Natural killer cell (primary cell): ENCODE measurements at places on chromosomes 12 and 14.

GRCh38 chr12:55729819-55730818 lies 1.3 kb upstream of the CD63 start:
- peak; percentile 47 for DNase-seq

DNA sequence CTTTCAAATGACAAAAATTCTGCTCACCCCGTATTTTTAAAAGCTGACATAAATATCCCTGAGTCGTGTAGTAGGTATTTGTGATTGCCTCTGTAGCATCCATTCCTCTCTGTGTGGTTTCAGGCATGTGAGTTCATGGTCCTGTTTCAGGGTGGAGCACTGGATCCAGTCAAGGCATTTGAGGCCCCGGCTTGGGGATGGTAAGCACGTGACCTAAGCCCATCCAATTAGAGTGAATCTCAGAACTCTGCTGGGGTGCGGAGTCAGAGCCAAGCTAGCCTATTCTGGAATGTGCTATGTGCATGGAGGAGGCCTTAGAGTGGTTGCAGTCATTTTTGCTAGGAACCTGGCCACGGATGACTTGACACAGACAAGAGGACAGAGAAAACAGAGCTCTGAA lies 4.3 kb upstream of the CSRP2 start:
- DNase-seq, result no peak

- peak; percentile 81 for DNase-seq
Measured at GRCh38 chr14:69818758-69819191, 21.7 kb upstream of the SLC10A1 start.

- DNase-seq, result no peak
Measured at GRCh38 chr14:58428118-58428683, 682 bp downstream of the KIAA0586 start.

GRCh38 chr14:61381553-61381952 lies 60.2 kb downstream of the PRKCH start:
- no peak for DNase-seq

GRCh38 chr14:88612981-88613380 lies 50.1 kb downstream of the ZC3H14 start:
- DNase-seq, result no peak

DNA sequence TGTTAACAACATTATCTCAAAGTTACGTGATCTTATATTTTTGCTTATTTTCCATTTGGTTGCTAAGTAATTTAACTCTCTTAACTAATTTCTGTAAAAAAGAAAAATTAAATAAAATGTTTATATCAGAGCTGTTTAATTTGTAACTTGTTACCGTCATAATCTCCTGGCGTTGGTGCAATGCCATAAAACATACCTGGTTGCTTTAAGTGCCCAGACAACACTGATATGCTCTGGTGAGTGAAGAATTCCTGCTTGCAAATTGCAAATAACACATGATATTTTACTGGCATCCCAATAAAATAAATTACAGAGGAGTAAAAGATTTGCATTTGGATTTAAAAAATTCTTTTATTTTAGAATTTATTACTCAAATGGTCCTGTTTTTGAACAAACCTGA lies 640.1 kb upstream of the MIS18BP1 start:
- DNase-seq, result no peak

DNA sequence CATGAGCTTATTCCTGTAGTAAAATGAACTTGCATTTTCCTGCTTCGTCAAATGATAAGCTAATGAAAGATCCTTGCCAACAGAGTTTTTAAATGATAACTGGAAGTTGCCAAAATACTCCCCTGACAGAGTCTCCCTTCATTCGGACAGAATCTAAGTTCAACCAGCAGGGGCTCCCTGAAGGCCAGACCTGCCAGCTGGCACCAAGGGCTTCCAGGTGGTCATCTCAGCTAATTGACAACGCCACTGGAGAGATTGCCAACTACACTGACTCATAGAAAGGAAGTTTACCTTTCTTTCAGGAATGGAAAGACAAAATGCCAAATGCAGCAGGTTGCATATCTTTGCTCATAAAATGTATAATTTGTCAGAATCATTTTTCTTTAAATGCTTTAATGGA lies 462.8 kb downstream of the GXYLT1 start:
- DNase-seq, result no peak

GRCh38 chr14:50534416-50534815 lies 2.0 kb upstream of the MAP4K5 start:
- no peak for DNase-seq

DNA sequence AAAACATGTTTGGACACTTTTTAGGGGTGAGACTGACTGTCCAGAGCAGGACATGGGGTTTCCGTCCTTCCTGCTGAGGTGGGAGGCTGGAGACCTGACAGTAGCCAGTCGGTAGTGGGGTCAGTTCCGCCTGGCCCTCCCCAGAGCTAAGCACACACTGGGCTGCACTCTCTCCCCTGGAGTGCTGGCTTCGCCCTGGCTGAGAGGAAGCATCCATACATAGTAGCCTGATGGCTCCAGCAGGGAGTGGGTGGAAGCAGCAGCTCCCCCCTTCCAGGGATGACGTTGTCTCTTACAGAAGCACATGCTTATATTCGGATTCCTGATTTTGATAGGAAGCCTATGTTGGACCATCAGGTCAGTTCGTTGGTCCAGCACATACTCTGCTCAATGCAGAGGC lies 40.4 kb downstream of the SFSWAP start:
- DNase-seq, result no peak

DNA sequence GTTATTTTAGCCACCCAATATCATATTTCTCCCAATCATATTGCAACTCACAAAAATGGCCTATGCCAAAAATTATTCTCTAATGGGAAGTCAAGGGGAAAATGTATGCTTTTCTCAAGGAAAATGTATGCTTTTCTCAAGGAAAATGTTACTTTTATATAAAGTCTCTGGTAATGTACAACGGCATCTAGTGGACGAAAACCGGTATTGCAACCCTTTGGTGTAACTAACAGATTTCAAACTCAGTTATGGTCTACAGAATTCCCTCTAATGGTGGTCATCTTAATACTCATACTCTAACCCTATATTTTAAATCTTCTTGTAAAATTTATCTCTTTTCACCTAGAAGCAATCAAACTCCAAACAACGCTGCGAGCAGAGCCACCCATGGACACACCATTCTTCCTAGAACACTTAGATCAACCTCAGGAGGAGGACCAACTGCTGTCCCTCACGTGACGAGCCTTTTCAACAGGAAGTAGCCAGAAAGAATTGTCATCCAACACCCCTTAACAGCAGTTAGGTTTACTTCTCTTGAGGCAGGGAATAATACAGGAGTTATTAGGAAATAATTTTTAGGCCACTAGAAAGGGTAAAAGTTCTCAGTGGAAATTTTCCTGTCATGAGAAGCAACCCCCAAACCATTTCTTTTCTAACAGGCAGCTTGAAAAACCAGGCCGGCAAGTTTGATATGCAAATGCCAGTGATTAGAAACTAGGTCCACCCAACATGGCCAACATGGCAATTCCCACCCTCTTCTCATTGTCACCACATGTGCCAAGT lies 20.1 kb downstream of the APOBEC1 start:
- no peak for DNase-seq

- peak; percentile 94 for DNase-seq
Measured at GRCh38 chr14:91873471-91874415, 6.4 kb upstream of the TC2N start.

- DNase-seq, result peak; percentile 80
Measured at GRCh38 chr12:7108003-7108795, 815 bp downstream of the C1RL start.

DNA sequence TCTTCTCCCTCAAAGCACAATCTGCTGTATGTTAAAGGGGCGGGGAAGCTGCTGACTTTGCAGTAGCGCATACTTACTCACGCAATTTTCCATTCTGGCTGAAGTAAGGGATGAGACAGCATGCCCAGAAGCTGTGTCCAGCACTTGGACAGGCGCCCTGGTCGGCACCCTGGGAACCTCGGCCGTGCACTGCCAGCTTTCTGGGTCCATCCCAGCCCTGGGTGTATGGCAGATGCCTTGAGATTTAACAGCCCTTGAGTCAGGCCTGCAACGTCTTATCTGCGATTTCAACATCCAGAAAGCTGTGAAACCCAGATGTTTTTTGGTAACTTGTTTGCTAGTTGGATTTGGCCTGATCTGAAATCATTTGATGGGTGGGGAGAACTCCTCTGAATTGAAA lies 16.1 kb downstream of the EML1 start:
- DNase-seq, result no peak

DNA sequence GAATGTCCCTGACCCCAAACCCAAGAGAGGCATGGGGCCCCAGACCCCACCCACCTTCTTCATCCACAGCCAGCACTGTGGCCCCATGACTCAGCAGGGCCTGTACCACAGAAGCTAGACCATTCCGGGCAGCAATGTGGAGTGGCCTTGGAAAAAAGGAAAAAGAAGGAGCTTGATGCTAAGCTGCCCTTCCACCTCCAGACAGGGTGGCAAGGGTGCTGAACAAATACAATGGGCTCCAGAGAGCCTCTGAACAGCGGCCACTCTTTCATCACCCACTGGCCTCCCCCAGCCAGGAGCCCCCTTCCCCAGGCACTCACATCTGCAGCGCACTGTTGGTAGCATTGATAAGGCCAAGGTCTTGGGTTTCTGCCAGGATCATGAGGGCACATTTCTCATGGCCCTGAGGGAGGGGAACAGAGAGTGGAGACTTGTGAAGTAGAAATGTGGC lies 13.9 kb downstream of the SLC39A5 start:
- DNase-seq, result no peak

- no peak for DNase-seq
Measured at GRCh38 chr14:71208702-71209357, 301.6 kb downstream of the PCNX1 start.

DNA sequence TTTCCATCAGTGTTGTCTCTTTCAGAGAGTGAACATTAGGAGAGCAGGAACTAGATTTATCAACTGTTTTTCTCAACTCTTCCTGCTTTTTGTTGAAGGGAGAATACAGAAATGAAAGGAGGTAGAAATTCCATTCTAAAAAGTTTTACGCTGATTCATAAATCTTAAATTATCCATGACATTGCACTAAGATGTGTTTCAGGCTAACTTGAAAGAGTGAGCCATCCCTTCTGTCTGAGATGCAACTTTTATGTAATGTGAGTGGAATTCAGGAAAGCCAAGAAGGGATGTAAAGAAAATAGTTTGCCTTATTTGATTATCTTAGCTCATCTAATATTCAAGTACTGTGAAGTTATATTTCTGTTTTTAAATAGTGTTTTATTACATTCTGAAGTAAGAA lies 349.5 kb upstream of the RGS6 start:
- DNase-seq, result no peak

- no peak for DNase-seq
Measured at GRCh38 chr12:121170151-121170550, 37.5 kb downstream of the P2RX7 start.

- DNase-seq, result no peak
Measured at GRCh38 chr12:46459111-46459510, 86.5 kb upstream of the SLC38A2 start.

GRCh38 chr12:118513611-118514010 lies 137.3 kb downstream of the SUDS3 start:
- DNase-seq, result no peak

- DNase-seq, result no peak
Measured at GRCh38 chr12:131432532-131433260, 278.2 kb upstream of the SFSWAP start.

- no peak for DNase-seq
Measured at GRCh38 chr14:32601906-32602305, 272.8 kb downstream of the AKAP6 start.

DNA sequence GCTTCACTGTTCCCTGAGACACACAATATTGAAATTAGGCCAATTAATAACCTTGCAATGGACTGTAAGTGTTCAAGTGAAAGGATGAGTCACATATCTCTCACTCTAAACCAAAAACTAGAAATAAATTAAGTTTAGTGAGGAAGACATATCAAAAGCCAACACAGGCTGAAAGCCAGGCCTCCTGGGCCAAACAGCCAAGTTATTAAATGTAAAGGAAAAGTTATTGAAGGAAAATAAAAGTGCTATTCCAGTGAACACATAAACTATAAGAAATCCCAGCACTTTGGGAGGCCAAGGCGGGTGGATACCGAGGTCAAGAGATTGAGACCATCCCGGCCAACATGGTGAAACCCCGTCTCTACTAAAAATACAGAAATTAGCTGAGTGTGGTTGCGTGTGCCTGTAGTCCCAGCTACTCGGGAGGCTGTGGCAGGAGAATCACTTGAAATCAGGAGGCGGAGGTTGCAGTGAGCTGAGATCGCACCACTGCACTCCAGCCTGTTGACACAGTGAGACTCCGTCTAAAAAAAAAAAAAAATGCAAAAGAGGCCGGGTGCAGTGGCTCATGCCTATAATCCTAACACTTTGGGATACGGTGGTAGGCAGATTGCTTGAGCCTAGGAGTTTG lies 10.4 kb upstream of the HEATR5A start:
- DNase-seq, result no peak

- DNase-seq, result no peak
Measured at GRCh38 chr14:58639842-58640484, 2.2 kb downstream of the DACT1 start.

GRCh38 chr12:72872996-72873395 lies 600.8 kb downstream of the TRHDE start:
- DNase-seq, result no peak

DNA sequence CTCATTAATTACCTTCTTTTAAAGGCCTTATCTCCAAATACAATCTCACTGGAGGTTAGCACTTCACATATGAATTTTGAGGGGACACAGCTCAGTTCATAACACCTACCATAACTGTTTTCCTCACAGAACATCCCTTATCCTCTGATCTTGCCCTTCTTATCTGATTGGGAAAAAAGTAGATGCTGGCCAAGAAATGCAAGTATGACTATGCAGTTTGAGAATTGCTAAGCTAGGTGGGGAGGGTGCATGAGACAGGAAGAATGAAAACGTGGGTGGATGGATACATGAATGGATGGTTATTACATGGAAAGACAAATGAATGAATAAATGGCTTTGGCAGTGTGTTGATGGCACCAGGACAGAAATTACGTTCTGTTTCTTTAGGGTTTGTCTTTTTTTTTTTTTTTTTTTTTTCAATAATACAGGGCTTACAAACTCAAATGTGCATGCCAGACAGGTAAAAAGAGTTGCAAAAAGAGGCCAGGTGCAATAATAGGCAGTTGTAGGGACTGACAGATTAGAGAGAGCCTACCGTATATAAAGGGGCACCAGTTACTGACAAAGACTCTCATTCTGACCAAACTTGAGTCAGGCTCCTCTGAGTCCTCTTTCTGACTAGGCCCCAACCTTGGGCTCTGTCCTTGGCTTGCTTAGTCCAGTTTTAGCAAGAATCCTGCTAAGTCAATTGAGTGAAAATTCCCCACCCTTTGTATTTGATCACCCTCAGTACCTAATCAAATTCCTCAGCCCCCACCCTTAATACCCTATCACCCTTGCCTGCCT lies 304.9 kb downstream of the ZFP36L1 start:
- DNase-seq, result no peak

- no peak for DNase-seq
Measured at GRCh38 chr12:129028844-129029243, 175.6 kb downstream of the GLT1D1 start.

GRCh38 chr12:75613981-75614380 lies 102.6 kb upstream of the KRR1 start:
- DNase-seq, result no peak

- no peak for DNase-seq
Measured at GRCh38 chr12:19978193-19978592, 390.1 kb upstream of the PDE3A start.

DNA sequence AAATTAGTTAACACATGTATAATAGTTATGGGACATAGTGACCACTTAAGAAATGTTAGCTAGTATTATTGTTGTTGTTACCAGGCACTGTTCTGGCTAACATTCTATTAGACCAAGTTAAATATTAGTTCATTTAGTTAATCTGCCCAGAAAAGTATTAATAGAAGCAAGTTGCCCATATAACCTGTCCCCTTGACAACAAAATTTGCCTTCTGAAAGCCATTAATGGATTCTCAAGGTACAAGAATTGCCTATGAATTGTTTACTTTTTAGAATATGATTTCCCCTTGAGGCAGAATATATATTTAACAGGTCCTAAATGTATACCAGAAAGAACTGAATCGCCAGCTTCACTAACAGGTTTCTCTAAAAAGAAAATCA lies 167.3 kb upstream of the TMCC3 start:
- no peak for DNase-seq
